K562 (cell line): ENCODE measurements at places on chromosomes 6 and 20.

DNA sequence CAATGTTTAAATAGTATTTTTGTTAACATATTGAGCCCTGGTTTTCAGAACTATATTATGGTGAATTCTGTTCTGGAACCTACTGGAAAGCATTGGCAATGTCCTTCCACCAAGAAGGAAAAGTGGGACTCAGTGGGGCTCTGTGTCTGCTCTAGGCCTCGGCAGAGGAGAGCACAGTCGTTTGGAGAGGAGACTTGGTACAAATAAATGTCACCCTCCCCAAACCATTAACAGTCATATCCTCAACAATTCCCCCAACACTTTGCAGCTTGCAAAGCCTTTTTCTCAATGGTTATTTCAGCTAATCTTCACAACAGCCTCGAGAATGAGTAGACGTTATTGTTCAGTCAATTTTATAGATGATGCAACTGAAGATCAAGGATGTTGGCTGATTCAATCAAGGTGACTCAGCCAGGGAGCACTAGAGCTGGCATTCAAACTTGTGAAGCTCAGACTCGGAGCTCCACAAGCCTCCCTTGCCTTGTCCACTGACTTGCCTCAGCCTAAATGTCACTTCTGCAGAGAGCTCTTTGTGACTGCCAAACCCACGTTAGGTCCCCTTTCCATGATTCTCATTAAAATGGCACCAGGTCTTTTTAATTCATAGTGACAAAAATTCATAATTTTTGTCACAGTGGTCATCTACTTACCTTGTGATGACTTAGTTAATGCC lies 60.6 kb downstream of the TOX2 start:
- DNase-seq = no peak

- DNase-seq = peak; percentile 2
Observed at GRCh38 chr6:95091823-95092436, 485.4 kb upstream of the MANEA start.

DNA sequence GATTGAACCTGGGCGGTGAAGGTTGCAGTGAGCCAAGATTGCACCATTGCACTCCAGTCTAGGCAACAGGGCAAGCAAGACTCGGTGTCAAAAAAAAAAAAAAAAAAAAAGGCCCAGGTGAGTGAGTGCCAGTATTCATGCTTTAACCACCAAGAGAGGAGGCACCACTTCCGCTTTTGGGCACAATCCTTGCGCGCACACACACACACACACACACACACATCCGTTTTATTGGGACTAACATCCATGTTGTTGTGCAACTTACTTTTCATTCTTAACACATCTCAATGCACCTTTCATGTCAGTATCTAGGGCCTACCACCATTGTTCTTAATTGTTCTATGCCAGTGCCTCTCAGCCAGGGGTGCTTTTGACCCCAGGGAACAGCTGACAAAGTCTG lies 263.0 kb downstream of the CDC5L start:
- no peak for DNase-seq

GRCh38 chr6:83615025-83615999 lies 93.6 kb downstream of the SNAP91 start:
- peak; percentile 48 for DNase-seq

GRCh38 chr6:158569036-158569435 lies 9.1 kb downstream of the TMEM181 start:
- no peak for DNase-seq

- DNase-seq = no peak
Observed at GRCh38 chr6:110322874-110323242, 35.3 kb downstream of the METTL24 start.

GRCh38 chr6:36067374-36068011 lies 39.9 kb downstream of the MAPK14 start:
- peak; percentile 36 for DNase-seq

GRCh38 chr6:144862769-144863168 lies 577.6 kb downstream of the UTRN start:
- no peak for DNase-seq

- no peak for DNase-seq
Observed at GRCh38 chr6:75223428-75223827, 17.6 kb upstream of the COL12A1 start.

DNA sequence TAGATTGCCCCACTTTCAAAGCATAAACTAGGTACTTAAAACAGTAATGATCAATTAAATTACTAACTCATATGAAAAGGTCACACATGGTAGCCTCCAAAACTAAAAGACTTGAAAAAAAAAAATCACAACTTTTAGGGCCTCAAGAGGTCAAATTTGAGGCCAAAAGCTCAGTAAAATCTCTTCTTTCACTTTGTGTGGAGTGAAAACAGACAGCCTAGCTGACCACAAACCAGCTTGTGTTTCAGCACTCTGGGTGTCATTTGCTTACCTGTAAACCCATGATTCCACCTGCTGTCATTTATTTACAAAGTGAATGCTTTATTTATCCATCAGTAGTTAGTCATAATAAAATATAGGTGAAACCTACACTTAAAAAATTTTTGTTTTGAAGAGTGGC lies 34.0 kb downstream of the GNAS start:
- DNase-seq = no peak

DNA sequence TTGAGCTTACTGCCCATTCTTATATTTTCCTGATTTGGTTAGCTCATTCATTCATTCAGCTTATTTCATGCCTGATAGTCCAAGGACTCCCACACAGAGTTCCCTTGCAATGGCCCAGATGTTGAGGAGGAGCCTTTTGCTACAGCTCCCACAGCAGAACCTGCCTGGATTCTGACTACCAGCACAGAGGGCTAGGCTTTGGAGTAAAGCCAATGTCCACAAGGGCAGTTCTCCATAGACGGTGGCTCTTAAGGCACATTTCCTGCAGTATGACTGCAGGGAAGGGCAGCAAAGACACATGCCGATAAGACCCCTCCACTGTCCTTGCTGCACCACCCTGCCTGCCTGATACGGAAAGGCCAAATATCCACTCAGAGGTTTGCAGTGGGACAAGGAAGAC lies 112.3 kb upstream of the SYNDIG1 start:
- no peak for DNase-seq

DNA sequence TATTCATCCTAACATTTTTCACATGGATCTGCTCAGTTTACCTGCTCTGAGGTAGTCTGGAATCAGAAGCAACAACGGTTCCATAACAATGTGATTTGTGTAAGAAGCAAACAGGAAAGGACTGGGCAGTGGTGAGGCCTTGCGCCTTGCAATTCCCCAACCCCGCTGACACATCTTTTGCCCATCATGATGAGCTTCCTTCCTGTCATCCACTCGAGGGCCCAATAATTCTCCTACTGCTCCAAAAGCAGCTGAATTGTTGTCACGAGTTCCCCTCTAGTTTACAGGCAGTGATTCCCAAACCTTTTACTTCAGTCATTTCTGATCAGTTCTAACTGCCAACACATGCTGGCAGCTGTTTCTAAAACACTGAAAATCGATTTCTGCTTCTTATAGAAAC lies 22.9 kb downstream of the STX7 start:
- no peak for DNase-seq

DNA sequence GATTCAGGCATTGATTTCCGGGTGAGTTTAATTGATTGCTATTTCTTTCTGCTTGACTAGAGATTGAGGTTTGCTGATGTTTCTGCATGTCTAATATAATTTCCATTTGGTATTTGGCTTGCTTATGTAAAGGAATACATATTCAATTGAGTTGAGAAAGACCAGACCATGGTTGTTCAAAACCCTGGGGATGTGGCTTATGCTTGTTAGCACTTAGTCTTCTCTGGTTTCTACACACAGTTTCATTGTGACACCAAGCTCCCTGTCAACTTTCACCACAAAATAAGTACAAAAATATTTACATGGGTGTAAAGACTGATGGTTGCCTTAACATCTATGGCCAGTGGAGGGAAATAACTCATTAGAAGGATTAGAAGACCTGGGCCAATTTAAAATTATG lies 209.6 kb downstream of the CDH26 start:
- DNase-seq = no peak

- DNase-seq = peak; percentile 46
Observed at GRCh38 chr20:50152394-50153152, 950 bp downstream of the PEDS1 start.

DNA sequence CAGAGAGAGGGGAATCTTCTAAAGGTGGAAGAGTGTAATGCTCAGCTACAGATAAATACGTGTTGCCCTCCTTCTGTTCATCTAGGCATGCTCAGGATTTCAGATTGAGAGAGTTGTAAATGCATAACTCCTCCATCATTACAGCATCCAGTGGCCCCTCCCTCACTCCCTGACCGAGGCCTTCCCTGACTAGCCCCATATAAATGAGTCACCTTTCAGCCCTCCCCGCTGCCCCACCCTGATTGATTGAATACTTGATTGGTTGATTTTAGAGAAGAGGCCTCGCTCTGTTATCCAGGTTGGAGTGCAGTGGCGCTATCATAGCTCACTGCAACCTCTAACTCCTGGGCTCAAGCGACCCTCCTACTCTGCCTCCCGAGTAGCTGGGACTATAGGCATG lies 193.7 kb downstream of the EYA2 start:
- DNase-seq = peak; percentile 18

GRCh38 chr6:130233330-130233729 lies 10.6 kb upstream of the SAMD3 start:
- DNase-seq = no peak

DNA sequence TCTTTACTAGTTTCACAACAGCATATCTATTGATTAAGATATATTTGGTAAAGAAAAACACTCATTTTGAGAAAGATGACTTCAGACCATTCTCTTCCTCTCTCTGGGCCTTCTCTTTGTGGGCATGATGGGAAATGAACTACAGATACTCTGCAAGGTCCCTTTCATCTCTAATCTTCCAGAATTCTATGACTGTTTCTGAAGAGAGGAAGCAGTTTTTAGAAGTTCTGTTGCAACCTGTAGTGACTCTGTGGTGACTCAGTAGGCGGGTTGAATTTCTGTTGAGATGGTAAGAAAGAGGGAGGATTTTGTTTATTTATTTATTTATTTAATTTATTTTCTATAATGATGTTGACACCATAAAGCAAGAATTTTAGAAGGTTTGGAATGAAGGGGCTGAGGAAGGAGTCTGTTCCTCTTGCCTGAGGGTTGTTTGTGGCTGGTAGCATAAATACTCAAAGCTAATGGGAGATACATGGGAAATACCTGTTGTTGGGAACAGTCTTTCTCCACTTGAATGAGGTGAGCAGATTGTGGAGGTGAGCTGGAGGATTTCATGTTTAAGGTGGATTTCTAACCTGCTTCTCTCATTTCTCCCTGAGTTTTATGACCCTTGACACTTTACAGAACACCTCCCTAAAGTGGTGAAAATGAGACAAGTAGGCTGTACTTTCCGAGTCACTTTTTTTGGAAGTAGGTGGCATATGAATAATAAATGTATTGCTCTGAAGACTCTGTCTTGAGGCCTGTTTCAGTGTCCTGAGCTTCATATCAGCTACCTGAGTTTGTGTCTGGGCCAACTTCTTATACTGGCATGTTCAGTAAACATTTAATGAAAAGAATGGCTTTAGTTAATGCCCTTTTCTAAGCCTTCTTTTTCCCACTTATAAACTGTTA lies 15.0 kb downstream of the ACSS2 start:
- no peak for DNase-seq

DNA sequence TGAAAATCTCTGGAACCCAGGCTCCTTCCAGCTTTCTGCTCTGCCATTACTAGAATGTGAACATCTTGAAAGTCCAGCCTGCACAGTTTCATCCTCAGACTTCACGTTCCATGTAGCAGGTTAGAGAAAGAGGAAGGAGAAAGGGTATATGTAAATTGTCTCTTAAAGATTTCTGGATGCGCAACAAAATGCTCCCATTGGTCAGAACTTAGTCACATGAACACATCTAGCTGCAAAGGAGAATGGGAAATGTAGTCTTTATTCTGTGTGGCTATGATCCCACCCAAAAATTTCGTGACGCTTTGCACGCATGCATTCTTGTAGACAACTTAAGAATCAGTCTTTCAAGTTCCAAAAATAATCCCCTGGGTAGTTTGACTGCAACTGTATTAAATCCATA lies 46.4 kb upstream of the CHD6 start:
- DNase-seq = peak; percentile 64

DNA sequence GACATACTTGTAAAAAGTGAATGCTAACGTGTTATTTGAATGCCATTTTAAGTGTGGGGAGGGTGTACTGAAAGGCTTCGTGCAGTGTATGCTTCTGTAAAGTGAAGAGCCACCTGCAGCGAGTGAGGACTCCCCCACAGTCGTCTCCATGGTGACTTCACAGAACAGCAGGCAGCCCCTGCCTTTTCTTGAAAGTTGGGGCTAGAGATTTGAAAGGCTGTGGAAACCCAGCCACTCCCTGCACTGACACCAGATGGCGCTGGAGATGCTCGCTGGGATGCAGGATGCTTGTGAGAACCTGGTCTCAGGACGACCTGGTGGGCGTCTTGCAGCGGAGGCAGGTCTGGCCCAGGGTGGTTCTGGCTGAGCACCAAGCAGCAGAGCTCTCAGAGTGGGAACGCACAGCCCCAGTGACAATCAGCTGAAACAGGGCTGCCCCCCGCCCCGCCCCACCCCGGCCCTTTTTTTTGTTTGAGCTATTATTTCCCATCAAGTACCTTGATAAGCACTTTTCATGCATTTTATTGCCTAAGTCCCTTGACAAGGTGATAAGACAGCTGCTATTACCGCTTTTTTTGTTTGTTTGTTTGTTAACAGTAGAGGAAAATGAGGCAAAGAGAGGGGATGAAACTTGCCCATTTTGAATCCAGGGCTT lies 150.3 kb downstream of the SYCP2 start:
- peak; percentile 66 for DNase-seq

DNA sequence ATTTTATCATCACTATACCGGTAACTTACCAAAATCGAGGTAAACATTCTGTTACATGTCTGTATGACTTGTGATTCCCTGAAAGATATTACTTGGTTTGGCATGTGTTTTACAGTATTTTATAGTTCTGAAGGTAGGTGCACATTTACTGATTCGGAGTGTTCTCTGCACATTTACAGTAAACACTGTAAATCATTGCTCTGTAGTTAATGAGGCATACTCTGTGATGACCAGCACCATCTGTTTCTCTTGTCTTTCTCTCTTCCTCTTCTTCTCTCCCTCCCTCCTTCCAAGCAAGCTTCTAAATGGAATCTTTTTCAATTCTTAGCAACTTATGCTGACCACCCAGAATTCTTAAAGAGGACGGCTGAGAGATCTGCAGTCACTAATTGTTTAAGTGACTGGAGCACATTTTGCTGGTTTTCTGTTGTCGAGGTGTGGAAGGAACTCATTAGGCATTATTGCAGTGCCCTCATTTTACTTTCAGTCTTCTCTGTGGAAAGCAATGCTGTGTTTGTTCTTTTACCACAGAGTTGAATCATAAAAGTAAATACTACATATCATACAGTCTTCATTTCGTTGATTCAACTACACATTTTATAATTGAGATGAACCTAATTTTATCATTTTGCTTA lies 126.5 kb downstream of the UTRN start:
- no peak for DNase-seq

DNA sequence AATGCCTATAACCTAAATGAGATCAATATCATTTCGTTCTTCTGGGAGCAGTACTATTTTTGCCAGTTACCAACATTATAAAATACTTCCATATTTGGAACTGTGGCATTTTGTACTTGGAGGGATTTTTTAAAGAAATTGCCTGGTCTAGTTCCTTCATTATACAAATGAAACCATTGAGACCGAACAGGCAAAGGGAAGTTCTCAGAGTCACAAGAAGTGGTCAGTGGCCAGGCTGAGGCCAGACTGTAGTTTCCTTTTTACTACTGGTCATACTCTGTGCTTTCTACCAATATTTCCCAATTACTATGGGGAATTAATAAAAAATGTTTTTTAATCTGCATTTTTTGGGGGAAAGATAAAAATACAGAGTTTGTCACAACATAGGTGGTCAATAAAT lies 332.0 kb downstream of the NRN1 start:
- no peak for DNase-seq
